ENCODE measurements at places on chromosomes 7 and 10.
A peak's percentile ranks its signal among the peaks of the same experiment; 100 is the strongest.

- no peak for DNase-seq
Measured at GRCh38 chr7:92808635-92809034, 27.7 kb downstream of the CDK6 start.

DNA sequence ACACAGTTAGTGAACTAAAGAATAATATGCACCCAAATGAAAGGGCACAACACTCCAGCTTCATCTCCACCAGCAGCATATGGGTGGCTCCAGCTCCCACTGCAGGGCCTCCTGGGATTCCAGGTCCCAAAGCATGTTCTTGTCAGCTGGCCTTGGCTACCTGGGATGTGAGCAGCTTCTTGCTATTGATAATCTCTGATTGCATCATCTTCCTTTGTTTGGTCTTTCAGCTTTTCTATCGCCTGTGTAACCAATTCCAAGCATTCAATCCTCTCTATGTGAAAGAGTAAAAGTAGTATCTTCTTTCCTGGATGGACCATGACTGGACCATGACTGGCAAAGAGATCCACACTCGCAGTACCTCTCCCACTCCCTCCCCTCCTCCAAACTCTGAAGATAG, 333.9 kb upstream of the GLI3 start:
- no peak for DNase-seq

DNA sequence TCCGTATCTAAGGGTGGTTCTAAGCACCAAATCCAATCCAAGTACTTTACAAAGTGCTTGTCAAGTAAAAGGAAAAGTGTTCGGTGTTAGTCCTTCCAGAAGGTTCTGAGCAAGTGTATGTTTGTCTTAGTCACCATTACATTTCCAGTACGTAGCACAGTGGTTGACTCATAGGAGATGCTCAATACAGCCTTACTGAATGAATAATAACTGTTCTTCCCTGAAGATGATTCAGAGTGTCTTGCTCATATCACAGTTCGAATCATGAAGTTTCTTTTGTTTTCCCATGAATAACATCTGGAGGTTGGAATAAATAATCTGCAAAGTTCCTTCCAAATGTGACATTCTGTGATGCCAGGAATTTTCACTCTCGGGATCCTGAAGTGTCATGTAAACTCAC, 53.4 kb downstream of the WNT2 start:
- DNase-seq = no peak

DNA sequence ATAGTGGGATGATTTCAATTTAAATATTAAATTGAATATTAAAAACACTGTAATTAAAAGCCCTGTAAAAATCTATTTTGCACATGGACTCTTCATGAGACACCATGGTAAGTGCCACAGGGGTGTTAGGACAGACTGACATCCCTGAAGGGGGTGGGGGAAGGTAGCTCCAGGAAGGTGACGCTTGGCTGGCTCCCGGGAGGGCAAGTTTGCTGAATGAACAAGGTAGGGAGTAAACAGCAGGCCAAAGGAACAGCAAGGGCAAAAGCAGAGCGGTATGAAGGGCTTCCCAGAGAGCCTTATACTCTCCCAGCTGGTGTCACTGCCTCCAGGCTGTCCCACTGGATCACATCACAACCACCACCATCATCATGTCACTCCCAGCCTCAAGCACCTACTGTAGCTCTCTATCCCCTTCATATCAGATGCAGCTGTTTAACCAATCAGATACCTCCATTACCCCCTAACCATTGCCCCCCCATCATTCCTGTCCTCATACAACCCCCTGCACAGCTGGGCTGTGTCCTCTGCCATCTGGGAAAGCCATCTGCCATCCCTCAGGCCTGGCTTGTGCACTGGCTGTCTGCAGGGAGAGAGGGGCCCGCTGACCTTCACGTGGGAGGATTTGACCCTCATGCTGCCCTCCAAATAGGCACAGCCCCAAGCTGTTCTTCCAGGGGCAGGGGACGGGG, 19.5 kb downstream of the HSPA12A start:
- no peak for DNase-seq

GRCh38 chr10:11237571-11237970, 219.9 kb downstream of the CELF2 start:
- DNase-seq = no peak

- DNase-seq = no peak
Measured at GRCh38 chr10:126732308-126732707, 61.8 kb upstream of the C10orf90 start.

GRCh38 chr7:2665359-2665791, 22.6 kb upstream of the AMZ1 start:
- no peak for DNase-seq

- no peak for DNase-seq
Measured at GRCh38 chr10:9222917-9223316, 1168.4 kb downstream of the GATA3 start.

DNA sequence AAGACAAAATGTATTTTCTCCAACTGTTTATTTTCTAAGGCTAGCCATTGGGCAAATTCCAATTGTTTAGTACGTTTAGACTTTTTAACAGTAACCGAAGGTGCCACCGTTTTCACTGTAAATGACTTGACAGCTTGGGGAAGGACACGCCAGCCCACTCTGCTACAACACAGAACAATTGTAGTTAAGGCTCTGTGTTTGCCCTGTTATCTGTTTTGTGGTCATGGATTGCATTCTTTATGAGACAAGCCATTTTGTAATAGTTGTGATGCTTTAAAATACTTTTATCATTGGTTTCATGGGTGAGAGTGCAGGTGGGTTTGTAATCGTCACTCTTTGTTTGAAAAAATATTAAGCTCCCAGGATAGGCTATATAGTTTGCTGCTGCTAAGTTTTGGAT, 6.6 kb upstream of the PITRM1 start:
- DNase-seq = no peak

- DNase-seq = no peak
Measured at GRCh38 chr7:66245008-66245407, 39.9 kb downstream of the TPST1 start.

- DNase-seq = no peak
Measured at GRCh38 chr7:12350971-12351370, 52.7 kb downstream of the VWDE start.

GRCh38 chr7:23662124-23662983, 17.6 kb upstream of the FAM221A start:
- no peak for DNase-seq

DNA sequence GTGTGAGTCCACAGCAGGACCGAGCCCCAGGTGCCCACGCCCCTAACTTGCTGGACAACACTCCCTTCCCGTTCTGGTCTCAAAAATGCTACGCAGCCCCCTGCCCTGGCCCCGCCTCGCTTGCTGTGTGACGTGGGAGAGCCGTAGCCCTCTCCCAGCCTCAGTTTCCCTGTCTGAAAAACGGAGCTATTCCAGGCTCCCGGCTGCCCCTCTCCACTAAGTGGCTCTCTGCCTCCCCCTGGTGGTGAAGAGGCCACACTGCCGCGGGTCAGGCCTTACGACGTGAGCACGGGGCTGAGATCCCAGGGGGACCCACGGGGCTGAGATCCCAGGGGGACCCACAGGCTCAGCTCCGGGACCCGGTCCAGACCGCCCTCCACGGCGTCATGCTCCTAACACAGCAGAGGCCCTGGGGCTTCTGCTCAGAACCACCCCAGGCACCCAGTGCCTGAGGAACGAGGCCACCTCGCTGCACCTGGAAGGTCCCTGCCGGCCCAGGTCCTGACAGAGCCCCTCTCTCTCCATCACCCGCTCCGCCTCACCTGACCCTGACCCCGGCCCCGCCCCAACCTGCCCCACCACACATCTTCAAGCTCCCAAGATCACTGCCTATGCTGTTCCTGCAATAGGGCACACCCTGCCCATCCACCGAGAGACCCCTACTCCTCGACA, 26.7 kb downstream of the MICALL2 start:
- peak; percentile 40 for DNase-seq

- no peak for DNase-seq
Measured at GRCh38 chr10:21953585-21954057, 49.9 kb downstream of the DNAJC1 start.

DNA sequence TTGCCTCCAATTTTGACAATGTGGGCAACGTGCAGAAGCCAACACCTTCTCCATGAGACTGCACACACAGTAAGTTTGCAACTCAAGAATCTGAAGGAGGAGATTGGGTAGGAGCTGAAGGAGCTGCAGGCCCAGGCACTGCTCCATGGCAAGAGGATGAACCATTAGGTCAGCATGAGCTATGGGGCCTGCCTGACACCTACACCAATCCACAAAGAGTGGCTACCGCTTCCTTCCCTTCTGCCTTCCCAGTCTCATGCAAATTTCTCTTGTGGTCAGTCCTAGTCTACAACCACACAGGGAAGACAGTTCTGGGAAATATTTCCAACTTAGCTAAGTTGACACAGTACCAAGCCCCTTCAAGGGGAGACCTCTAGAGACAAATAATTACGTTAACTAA, 142.0 kb upstream of the ADO start:
- DNase-seq = no peak

- no peak for DNase-seq
Measured at GRCh38 chr10:3820255-3820654, 35.2 kb upstream of the KLF6 start.

GRCh38 chr10:121566755-121567154, 31.5 kb downstream of the FGFR2 start:
- DNase-seq = peak; percentile 63

DNA sequence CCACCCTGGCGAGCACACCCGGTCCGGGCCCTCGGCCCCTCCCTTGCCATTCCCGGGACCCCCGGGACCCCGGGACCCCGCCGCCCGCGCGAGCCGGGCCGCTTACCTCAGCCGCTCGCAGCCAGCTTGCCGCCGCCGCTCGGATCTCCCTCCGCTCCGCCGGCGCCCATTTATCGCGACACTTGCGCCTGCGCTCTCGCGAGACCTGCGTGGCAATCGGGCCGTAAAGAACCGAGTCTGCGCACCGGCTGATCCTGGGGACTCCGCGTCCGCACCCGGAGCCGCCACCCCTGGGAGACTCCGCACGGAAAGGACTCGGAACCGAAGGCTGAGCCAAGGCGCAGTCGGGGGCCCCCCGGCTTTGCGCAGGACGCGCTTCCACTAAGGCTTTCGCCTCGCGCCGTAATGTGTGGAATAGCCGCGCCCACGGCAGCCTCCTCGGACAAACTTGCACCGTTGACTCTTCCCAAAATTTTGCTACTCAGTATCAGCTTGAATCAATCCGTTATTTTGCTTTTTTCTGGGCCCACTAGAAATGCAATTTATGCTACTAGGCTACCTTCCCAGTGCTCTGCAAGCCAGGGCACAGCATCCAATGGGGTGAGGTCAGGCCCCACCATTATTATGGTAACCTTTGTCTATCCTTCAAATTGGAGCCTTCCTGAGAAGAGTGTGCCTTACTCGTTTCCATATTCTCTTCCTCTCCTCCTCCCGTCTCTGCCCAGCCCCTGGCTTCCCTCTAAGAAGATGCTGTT, at the start of gene MAD1L1:
Gene MAD1L1, minus strand, starts transcription at position 180 of the 755 bp plus-strand sequence. CDS start 2,812 bp downstream, outside the sequence.
- peak; percentile 74 for DNase-seq

GRCh38 chr10:86654411-86655172, at the start of gene OPN4:
TSS of gene OPN4 (plus strand) at chr10:86654547. CDS start at chr10:86654784, 237 bp downstream.
- no peak for DNase-seq

DNA sequence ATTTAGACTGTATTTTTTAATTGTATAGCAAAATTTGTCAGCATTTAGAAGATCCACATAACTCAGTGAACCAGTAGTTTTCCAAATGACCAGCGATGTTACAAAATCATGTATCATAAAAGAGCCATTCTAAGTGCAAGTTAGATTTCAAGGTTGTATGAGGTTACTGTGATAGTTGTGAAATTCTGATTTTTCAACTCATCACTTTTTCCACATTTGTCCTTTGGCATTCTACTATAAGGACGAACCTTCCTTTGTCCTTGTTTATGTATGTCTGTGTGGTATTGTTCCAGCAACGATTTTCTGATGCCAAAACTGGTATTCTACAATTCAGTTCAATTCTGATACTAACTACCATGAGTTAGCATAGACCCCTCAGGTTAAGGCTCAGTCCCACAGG, 64.2 kb downstream of the TAX1BP1 start:
- no peak for DNase-seq

DNA sequence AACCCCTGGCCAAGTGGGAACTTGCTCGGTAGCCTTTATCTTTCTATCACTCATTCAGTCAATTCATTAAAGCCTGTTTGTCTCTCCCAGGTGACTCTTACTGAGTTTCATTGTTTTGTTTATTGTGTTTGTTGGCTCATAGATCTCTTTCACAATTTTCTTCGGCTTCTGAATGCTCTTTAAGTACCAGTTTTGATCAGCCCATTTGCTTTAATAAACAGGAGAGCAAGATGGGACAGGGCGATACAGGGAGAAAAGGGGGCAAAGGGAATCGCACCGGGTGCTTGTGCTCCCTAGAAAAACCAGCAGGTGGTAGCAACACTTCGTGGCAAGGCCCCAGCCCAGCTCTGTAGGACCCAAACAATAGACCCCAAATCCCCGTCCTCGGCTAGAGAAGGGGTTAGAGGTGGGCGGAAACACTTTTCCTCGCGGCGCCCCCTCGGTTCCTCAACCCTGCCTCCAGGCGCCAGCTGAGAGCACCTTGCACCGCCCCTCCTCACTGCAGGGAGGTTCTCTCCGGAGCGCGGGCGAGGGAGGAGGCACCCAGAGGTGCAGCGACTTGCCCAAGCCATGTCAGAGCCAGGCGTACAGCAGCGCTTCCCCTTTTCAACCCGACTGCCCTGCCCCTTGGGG, 1.0 kb upstream of the EPHB6 start:
- DNase-seq = peak; percentile 76

DNA sequence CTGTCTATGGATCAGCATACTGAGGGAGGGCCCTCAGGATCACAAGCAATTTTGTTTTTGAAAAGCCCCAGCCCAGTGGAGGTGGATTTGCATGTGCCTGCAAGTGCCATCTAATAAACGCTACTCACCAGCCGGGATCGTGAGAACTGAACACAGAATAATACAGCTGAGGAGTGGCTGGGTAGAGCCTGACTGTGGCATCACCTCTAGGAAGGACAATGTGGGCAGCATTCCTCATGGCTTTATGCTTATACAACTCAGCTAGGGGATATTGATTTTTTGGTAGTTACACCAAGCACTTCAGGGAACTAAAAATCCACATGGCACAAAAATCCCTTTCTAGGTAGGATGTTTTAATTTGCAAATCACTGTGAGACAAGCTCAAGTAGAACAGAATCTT, 72.7 kb upstream of the PALS2 start:
- no peak for DNase-seq

DNA sequence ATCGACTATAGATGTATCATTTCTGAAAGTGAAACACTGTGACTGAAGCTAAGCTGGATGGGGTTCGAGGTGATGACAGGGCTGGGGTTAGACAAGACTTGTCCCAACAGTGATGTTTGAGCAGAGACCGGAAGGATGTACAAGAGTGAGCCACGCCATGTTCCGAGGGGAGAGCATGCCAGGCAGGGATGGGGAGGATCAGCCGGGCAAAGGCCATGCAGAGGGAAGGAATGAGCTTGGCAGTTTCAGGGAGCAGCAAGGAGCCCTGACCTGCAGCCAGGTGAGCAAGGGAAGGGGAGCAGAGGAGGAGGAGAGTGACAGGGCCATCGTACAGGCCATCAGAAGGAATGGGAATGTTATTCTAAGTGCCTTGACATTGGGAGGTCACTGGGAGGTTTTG, 114.9 kb upstream of the GPR26 start:
- no peak for DNase-seq

DNA sequence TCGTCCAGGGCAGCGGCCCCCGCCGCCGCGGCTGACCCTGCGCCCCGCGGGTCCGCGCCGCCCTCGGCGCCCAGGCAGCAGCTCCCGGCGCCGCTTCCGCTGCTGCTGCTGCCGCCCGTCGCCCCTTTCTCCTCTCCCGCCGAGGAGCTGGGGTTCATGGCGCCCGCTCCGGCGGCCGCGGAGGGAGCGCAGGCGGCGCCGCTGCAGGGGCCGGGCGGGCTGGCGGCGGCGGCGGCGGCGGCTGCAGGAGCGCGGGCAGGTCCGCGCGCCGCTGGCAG, 286 bp downstream of the DGKI start:
- no peak for DNase-seq
